NCI-H146 (cell line): ENCODE measurements at places on chromosomes 11 and 22.

- DNase-seq: no peak
Observed at GRCh38 chr11:97567801-97568200, 1178.0 kb downstream of the JRKL start.

DNA sequence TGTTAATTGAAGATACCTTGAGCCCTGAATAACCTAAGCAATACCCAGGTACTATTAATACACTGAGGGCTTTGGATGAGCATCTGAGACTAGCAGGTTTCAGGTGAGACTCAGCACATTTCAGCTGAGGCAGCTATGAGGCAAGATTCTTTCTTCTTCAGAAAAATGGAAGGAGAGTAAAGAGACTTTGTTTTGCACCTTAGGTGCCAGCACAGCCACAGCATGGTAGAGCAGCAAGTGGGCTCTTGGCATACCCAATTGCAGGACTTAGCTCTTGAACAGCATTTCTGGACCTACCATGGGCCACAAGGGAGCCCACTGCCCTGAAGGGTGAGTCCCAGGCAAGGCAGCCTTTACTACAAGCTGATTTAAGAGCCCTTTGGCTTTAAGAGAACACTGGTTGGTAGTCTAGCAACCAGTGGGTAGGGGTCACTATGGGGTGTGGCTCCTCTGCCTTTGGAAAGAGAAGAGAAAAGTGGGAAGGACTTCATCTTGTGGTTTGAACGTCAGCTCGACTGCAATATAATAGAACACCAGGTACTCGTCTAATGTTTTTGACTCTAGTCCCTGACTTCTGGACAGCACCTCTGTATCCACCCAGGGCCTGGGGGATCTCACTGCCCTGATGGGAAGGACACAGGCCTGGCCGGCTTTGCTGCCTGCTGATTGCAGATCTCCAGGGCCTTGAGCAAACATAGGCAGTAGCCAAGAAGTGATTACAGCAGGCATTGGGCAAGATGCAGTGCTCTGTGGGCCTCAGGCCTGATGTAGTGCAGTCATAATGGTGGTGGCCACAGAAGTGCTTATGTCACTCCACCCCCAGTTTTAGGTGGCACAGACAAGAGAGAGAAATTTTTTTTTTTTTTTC is 73.3 kb downstream of the GLYATL1 start:
- no peak for DNase-seq

DNA sequence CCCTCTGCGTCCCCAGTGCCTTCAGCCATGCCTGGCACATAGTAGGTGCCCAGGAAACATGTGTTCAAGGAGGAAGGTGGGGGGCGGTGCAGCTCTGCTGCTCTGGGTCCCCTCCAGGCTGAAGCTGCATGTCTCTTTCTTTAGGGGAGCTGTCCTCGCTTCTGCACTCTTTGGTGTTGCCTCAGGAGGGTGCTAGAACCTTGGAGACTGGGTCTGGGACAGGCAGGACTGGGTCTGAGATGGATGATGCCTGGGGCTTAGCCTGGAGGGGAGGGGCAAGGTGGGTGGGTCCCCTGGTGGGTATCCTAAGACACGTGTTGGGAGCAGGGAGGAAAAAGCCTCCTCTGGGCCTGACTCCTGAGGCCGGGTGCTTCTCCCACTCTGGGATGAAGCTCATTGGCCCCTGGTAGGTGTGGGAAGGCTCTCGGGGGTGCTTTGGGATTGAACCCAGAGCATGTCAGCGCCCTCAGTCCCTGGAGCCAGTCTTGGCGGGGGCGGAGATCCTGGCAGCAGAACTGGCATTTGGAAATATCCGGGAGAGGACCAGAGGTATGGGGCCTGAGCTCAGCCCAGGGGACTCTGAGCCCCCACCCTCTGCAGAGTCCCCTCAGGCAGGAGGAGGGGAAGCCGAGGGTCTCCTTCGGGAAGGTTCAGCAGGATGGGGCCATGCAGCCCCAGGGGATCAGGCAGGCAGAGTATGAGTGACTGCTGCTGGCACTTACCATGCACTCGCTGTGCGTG is 6.7 kb upstream of the GSTP1 start:
- no peak for DNase-seq

- no peak for DNase-seq
Observed at GRCh38 chr11:11171854-11172253, 181.2 kb downstream of the CSNK2A3 start.

DNA sequence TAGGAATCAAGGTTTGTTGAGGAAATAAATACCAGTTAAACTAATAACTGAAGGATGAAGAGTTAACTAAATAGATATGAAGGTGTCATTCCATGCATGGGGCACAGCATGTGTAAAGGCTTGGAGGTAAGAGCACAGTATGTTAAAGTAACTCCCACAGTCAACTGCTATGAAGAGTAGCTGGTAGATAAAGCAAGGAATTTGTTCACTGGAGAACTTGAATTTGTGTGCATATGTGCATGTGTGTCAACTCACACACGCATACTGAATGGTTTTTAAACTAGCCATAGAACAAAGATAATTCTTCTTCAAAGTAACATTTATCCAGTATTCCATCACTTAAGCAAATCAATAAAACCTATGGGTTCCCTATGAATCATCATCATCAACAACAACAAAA is 135.9 kb downstream of the FAM76B start:
- DNase-seq: no peak
